ENCODE measurements at places on chromosomes 5 and 9.

GRCh38 chr5:148965511-148966265, 97.2 kb downstream of the SH3TC2 start:
- no peak for DNase-seq

DNA sequence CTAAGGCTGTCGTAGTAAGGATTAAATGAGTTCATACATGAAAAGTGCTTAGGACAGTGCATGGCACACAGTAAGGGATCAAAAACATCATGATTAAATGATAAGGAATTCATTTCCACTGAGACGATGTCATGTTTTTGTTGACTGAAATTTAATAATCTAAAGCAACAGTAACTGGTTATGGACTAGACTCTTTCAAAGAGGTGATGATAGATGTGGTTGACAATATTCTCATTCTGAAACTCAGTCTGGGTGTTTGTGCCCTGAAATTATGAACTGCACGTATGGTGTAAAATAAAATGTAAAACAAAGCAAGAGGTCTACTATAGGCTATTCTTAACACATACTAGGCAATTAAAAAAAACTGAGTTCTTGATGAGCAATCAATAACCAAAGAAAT, 280.0 kb downstream of the DENND1A start:
- no peak for DNase-seq

DNA sequence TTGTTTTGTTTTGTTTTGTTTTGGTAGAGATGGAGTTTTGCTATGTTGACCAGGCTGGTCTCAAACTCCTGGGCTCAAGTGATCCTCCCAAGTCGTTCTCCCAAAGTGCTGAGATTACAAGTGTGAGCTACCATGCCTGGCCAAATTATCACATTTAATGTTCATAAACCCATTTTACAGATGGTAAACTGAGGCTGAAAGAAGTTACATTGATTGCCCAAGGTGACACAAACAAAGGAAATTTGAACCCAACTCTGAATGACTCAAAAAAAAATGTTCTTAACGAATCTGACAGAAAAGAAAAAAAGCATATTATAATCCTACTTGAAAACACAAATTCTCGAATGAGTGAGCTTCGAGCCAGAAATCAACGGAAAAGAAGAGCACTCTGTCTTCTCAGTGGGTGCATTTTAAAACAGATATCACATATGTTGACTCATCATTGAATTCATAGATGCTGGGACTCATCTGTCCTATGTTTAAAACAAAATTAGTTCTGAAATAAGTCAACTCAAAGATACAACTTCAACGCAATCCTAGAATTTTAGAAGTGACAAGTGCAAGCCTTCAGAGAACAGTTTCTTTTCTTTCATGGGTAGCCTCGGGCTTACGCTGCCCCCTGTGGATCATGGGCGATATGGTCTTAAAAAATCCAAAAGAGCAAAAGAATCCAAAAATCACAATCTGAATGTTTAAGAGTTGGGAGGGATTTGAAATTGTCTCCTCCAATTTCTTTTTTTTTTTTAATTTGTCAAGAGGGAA, 28.4 kb downstream of the TIMD4 start:
- no peak for DNase-seq

DNA sequence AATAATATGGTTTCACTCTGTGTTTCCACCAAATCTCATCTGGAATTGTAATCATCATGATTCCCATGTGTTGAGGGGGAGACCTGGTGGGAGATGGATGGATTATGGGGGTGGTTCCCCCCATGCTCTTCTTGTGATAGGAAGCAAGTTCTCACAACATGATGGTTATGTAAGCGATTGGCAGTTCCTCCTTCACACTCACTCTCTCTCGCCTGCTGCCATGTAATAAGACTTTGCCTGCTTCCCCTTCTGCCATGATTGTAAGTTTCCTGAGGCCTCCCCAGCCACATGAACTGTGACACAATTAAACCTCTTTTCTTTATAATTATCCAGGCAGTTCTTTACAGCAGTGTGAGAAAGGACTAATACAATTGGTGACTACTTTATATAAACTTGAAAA, 48.4 kb downstream of the PTBP3 start:
- DNase-seq: no peak

GRCh38 chr5:81553567-81554212, 159.8 kb upstream of the ACOT12 start:
- DNase-seq: no peak

- no peak for DNase-seq
Observed at GRCh38 chr9:33684831-33685230, 110.5 kb upstream of the PRSS3 start.

DNA sequence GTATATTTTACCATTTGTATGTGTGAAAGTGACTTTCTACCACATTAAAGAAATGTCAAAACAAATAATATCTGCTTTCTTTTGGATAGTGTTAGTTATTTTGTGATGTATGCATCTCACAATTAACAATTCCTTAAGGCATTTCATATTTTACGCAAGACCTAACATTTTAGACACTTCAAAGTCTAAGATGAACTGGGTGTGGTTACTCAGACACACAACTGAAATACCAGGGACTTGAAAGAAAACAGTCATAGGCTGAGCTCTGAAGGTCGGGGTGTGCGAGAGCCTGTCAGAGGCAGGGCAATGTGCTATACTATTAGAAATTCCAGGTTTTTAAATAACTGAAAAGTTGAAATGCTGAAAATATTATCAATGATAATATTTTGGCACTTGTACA, 44.5 kb upstream of the ZNF622 start:
- DNase-seq: no peak

Data from NCI-H146 (cell line).